ENCODE measurements at places on chromosomes 4 and X.

DNA sequence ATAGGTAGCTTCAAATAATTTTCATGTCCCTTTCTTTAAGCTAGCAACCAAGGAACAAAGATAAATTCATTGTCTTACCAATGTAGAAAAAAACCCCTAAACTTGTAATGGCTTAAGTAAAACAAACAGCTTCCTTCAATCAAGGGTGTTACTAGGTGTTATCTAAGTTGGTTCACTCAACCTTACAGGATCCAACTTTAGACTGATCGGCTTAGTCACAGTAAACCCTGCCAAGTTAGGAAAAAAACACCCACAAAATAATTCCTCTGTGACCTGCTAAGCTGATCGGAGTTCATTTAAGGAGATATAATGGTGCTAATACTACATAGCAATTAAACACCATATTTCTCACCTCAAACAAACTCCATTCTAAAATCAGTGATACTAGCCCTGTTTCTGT lies 10.1 kb downstream of the AIFM1 start:
- DNase-seq, result no peak

DNA sequence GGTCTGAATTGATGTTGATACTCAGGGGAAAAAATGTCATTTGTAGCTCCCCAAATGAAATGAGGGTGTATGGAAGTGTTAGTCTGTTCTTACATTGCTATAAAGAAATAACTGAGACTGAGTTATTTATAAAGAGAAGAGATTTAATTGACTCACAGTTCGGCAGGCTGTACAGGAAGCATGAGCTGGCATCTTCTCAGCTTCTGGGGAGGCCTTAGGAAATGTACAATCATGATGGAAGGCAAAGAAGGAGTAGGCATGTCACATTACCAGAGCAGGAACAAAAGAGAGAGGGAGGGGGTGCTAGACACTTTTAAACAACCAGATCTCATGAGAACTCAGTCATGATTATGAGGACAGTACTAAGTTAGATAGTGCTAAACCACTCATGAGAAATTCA lies 1199.9 kb upstream of the DIAPH2 start:
- DNase-seq, result no peak

DNA sequence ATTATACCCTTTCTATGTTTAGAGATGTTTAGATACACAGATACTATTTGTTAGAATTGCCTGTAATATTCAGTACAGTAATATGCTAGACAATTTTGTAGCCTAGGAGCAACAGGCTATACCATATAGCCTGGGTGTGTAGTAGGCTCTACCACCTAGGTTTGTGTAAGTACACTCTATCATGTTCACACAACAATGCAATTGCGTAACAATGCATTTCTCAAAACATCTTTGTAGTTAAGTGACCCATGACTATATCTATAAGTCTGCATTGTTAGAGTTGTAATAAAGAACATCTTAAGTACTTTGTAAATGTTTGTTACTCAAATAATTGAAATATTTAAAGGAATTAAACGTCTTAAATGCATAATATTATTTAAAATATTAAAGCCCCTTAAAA lies 379.3 kb downstream of the PPP3CA start:
- DNase-seq, result no peak

DNA sequence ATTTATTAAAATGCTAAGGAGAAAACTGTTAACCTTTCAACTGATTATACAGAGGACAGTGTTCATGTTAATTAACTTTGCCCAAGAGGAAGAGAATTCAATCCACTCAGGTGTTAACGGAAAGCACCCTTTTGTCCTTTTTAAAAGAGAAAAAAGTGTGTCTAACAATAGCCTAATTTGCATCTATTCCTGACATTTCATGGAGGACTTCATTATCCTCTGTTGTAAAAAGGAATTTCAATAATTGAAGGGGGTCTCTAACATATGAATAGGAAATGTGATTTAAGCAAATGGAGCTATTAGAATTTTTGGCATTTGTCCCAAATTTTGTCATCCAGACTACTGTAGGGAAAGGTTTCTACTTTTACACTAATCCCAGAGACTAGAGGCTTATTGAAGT lies 44.6 kb upstream of the GC start:
- no peak for DNase-seq

GRCh38 chr4:124337874-124338273 lies 374.7 kb downstream of the ANKRD50 start:
- DNase-seq, result no peak

Measured in epithelial cell of proximal tubule (primary cell).